Effector CD8-positive, alpha-beta T cell (primary cell): ENCODE measurements at places on chromosomes 6 and 20.

- no peak for DNase-seq
Measured at GRCh38 chr20:38302786-38303185, 1.2 kb upstream of the BPI start.

DNA sequence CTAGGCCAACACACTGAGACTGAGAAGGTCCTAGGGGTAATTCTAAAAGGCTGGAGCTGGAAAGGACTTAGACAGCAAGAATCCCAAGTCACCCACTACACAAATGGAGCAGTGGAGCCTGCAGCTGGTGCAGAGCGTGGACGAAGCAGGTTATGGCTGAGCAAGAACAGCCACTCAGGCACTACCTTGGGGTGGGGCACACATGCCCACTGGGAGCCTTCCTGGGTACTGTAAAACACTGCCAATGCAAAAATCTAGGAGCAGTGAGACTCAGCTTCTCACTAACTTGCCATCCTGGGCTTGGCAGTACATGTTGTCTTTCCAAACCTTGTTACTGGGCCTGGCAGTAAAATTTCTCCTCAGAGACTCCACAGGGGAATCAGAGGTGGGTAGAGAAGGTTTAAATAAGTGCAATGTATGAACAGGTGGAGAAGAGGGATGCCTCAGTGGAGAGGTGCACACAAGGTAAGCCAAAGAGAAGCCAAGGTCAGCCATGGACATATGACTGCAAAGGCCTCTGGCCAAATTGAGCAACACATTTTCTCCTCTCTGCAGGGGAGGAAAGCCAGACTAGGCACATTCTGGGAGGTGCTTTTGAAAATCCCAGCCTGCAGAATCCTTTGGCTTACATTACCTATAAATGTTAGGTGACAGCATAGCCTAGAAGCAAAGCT, 105.6 kb downstream of the TNFRSF21 start:
- DNase-seq: no peak

GRCh38 chr6:136784910-136785746, 7.1 kb downstream of the MAP3K5 start:
- no peak for DNase-seq

DNA sequence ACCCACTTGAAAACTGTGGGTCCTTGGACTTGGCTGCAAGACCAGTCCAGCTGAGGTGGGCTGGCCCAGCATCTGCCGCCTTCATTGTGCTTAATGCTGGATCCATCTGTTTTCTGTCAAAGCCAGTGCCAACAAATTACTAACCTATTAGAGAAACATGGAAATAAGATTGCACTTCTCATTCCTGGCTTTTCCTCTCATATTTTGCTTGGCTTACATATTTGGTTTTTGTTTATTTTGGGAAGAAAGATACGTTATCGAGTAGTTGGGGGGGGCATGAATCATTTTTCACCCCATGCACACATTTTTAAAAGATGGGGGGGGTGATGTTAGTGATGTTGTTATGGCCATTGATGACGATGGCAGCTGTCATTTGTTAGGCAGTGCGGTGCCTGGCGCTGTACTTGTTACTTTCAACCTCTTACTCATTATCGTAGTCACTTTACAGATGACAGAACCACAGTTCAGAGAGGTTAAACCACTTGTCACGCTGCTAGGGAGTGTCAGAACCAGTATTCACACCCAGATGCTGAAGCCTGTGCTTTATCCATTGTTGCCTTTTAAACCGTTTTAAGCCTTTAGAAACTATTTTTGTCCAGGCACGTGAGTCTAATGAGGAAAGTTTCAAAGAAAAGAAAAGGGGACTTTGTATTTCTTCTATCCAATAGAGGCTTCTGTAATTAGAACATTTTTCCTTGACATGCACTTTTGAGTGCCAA, 180.0 kb downstream of the TMEM242 start:
- DNase-seq: no peak

GRCh38 chr6:3912361-3913076, 63.3 kb downstream of the FAM50B start:
- DNase-seq: no peak

DNA sequence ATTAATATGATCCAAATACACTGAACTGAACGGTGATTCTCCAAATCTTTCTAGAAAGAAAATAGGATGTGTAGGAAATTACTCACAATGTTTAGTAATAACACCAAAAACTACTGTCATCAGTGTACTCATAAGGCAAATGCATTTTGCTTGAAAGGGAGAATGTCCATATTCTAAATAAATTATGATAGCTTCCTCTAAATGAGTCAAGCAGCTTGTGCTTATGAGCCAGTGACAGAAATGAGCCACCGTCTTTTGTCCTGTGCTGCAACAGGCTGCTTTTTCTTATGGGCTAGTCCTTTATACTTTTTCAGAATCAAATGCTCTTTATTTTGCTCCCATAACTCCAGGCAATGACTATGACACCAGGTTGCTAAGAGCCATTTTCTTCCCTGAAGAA, 4.5 kb upstream of the ZNF451 start:
- DNase-seq: no peak

DNA sequence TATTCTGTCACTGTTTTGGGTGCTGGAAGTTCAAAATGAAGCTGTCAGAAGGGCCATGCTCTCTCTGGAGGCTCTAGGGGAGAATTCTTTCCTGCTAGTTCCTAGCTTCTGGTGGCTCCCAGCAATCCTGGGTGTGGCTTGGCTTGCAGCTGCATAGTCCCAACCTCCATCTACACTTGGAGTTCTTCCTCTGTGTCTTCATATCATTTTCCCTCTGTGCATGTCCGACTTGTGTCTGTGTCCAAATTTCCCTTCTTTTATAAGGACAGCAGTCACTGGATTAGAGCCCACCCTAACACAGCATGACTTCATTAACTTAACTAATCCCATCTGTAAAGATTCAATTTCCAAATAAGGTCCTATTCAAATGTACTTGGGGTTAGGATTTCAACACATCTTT, 23.3 kb upstream of the ENPP1 start:
- no peak for DNase-seq

GRCh38 chr6:149223120-149223903, 94.2 kb upstream of the TAB2 start:
- no peak for DNase-seq

GRCh38 chr6:3427687-3428085, 29.2 kb downstream of the SLC22A23 start:
- DNase-seq: no peak

DNA sequence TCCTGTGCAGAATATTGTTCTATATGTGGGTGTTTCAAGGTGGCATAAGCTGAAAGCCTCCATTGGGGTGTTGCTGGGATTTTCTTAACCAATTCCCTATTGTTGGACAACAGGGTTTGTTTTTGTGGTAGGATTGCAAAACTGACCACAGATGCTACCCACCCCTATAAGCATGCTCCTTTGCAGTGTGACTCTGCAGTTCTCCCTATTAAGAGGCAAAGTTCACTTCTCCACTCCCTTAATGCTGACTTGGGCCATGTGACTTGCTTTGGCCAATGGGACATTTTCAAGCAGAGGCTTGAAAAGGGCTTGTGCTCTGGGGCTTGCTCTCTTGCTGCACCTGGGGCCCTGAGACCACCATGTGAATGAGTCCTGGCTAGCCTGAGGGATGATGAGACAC, 8.5 kb upstream of the ANGPT4 start:
- DNase-seq: no peak

GRCh38 chr6:169724494-169725124, at the start of gene PHF10:
PHF10 (minus strand) TSS chr6:169724500; CDS start chr6:169723931, 569 bp downstream.
- peak; percentile 57 for DNase-seq

DNA sequence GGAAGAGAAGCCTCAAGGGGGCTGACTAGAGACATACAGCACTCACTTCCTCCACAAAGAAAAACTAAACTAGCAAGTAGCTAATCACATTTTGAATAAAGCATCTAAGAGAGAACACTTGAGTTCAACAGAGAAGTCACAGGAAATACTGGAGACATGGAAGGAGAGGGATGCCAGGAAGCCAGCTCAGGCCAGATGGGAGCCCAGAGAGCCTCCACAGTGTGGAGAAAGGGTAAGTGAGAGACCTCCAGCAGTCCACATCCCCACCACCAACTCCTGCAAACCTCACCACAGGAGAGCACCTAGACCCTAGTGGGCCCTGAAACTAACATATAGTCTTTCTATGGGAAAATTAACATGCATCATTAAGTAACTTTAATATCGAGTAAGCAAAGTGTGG, 79.2 kb downstream of the EPM2A start:
- DNase-seq: no peak

- DNase-seq: no peak
Measured at GRCh38 chr20:63026582-63027165, 19.9 kb upstream of the BHLHE23 start.

- no peak for DNase-seq
Measured at GRCh38 chr6:4924661-4925271, 79.1 kb downstream of the RPP40 start.
